ENCODE measurements at places on chromosomes 3 and 15.
A peak's percentile ranks its signal among the peaks of the same experiment; 100 is the strongest.

GRCh38 chr15:60627298-60627943 lies 148.5 kb upstream of the ICE2 start:
- no peak for DNase-seq

GRCh38 chr15:39594446-39595337 lies 13.8 kb downstream of the THBS1 start:
- DNase-seq, result no peak

- no peak for DNase-seq
Observed at GRCh38 chr3:171132873-171133272, 106.4 kb upstream of the SLC2A2 start.

DNA sequence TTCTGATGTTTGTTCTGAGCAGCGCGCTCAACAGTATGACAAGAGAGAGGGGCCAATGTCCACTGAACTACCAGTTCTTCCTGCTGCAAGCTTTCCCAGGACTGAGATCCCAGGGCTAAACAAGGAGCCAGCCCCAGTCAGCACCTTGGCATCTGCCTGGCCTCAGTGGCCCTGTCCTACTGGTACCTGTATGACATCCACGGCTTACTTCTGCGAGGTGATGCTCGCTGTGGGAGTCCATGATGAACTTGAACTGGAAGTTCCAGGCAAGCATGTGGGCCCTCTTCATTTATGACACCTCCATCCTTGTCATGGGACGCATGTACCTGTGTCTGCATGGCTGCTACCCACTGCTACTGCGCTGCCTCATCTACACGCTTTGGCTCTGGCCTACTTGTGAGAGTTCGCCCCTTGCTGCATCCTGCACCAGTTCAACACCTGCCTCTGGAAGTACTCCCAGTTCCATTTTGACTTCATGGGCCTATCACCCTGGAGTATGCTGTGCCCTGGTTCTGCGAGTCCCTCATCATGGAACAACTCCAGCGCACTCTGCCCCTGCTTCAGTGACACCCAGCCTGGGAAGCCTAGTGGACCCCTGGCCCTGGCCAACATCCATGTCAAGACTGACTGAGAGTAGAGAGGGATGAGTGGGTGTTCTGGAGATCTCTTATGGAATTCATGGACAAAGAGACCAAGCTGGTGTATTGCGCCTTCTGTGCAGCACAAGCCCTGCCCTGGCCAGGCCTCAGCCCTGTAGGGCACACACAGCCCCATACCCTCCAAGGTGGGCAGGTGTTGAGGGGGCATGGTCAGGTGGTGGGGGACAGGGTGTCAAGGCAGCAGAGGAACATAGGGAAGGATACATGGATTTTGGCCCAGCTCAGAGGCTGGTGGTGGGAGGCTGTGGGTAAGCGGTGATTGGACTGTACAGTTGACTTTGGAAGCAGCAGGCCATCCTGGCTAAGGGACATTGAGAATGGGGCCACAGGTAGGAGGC lies 246.8 kb downstream of the NLGN1 start:
- DNase-seq, result no peak

GRCh38 chr3:116051040-116051439 lies 394.2 kb downstream of the LSAMP start:
- no peak for DNase-seq

DNA sequence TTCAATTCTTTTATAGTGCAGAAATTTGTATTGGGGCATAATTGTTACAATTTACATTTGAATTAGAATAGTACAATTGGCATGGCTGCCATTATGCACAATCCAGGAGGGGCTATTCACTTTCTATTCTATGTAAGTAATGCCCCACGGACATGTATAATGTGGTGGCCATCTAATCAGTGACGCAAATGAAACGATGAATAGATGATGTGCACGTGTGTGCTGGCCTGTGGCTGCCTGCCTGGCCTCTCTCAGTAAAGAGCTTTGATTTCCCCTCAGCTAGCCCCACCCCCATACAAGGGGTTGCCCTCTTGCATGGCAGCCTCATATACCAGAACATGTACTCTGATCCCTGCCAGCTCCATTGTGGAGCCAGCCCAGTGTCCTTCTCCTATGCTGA lies 86.5 kb downstream of the BOC start:
- no peak for DNase-seq

GRCh38 chr3:148727231-148727630 lies 29.5 kb downstream of the AGTR1 start:
- DNase-seq, result no peak

DNA sequence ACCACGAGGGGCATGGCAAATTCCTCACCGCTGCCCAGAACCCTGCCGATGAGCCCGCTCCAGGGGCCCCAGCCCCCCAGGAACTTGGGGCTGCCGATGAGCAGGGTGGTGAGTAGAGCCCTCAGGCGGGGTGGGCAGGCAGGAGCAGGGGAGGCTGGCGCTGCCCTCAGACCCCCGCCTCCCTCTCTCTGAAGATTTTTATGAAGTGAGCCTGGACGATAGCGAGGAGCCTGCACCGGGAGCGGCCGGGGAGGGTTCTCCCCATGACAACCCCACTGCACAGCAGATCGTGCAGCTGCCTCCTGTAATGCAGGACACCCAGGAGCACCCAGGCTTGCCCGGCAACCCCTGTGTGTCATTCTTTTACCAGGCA lies 56.7 kb upstream of the UBE2Q2 start:
- no peak for DNase-seq

- no peak for DNase-seq
Observed at GRCh38 chr3:3951071-3951470, 151.8 kb downstream of the LRRN1 start.

- DNase-seq, result no peak
Observed at GRCh38 chr15:93583552-93583951, 494.5 kb upstream of the RGMA start.

- DNase-seq, result peak; percentile 12
Observed at GRCh38 chr3:88113311-88114162, 36.2 kb upstream of the C3orf38 start.

DNA sequence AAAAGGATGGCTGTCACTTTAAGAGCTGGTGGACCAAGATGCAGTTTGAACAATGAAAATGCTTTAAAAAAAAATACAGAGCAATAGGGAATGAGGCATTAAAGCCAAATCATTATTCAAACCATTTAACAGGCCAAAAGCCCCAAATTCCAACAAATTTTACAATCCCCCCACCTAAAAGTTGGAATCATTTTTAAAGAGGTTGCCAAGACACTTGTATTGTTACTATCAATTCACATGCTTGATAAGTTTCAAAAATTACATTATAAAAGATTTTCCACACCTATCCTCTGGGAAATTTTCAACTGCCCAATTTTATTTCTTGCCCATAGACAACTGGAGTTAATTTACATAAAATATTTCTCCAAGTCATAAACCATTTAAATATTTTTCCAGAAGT lies 192.3 kb upstream of the ARHGEF26 start:
- DNase-seq, result no peak

DNA sequence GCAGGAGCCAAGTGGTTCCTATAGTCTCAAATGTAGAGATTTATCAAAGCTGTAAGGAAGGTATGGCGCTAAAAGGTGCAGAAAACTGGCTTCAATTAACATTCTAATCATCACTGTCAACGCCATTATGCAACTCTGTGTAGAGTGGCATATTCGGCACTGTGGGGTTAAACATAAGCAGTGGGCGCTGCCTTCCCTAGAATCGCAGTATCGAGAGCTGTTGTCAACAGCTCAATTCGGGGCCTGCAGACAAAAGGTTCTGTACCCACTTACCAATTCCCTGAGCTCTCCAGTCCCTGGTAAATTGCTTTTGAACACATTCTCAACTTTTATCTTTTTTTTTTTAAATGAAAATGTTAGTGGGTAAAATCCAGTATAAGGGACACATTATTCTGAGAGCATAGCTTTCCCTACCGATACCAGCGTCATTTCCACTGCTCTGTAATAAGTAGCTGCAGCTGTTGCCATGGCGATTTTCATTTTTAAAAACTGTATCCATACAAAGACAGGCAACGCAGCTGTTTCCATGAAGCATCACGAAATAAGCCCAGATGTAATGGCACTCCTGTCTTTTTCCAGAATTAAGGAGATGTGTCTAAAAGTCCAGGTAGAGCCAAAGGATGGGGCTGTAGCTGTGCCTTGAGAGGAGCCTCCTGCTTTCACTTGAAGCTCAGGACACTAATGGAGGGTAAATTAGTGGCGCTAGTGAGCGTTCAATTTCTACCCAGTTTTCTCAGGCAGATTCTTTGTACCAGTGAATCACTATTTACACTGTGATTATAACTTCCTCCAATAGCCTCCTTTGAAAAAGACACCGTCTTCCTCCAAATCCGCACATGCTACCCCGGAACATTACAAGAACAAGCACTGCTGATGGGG lies 250.3 kb downstream of the SLC9A9 start:
- DNase-seq, result no peak

DNA sequence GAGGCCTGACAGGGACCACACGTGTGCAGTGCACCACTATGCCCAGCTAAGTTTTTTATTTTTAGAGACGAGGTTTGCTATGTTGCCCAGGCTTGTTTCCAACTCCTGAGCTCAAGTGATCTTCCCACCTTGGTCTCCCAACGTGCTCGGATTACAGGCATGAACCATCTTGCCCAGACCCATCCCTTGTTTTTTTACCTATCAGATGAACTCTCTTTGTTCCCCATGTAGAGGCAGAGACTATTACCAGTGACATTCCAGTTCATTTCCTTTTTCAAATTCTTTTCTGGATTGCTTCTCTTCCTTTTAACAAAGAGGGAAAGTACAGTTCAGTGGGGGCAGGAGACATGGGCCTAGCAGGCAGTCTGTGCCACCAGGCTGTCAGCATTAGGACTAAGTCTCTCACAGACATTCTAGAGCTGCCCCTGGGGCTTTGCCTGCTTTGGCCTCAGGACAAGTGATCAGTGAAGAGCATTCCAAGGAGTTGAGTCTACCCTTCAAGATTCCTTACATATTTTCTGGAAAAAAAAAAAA lies 103.5 kb upstream of the SLC7A14 start:
- DNase-seq, result no peak

DNA sequence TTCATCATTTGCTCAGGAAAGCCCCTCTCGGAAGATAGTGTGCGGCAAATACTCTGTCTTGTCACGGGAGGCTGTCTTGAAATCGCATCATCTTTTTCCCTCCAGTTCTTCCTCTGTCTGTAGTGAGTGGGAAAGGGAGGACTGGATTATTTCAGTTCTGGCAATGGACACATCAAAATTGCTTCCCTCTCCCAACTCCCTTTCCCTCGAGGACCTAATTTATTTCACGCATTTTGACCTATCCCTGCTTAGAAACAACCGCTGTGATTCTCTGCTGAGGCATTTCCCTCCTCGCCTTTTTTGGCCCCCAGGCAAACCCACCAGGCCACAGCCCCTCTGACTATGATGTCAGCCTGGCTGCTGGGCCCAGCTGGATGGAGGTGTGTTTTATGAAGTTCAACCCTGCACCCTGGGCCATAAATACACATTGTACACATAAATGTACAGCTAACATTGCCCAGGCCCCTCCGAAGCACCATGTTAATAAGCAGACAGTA lies 138.7 kb upstream of the LRTM1 start:
- no peak for DNase-seq

GRCh38 chr15:39471785-39472574 lies 108.9 kb upstream of the THBS1 start:
- no peak for DNase-seq

All from GM19239 (cell line).